NB4 (cell line): ENCODE measurements at places on chromosomes 7 and 10.

DNA sequence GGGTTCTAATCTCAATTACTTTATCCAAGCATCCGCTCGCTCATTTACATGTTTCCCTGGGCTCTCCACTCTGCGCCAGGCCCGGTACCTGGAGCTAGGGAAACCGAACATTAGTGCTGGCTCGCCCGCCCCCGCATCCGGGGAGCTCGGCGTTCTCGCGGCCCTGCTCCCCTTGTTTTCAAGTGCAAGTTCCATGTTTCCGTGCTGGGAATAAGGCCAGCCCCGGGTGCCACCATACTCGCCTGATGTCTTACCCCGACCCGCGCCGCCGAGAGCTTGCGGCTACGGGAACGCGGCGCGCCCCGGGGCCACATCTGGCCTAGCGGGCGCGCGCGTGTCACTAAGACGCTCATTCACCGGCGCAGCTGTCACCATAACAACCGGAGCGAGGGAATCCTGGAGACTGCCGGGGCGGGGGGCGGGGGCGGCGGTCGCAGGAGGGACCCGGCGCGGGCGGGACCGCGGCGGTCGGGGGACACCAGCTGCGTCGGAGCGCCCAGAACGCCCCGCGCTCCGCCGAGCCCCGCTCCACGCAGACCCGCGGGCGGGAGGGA is at the start of gene NEURL1:
Gene NEURL1 (plus strand): TSS at position 344 of the 554 bp plus-strand sequence. CDS start 683 bp downstream, outside the sequence.
- DNase-seq = no peak

DNA sequence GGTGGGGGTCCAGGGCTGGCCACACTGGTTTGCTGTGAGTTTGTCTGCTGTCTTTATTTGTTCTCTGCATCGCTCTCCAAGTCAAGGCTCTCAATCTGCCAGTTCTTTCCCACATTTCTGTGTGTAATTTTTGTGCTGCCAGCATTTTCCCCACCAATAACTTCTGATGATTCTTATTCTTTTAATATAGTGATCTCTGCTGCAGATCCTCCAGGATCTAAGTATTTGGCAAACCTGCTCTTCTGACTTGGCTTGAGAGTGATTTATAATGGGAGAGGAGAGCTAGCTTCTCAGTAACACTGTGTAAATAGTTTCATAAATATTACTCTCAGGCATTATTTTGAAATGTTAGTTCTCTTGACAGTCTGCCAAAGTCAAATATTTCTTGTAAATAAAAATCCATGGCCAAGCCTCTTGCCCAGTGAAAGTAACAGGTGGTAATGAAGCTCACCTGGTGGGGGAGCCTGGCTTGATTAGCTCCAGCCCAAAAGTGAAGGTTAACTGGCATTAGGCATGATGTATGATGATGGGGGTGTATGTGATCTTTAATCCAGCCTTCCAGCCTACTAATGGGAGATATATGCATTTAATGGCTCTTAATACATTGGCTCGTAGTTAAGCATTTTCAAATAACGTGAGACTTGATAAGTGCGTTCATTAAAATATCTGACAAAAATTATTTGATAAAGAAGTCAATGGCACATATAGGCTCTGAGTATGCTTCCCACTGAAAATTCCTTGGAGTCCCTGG is 1055.9 kb downstream of the KCNMA1 start:
- DNase-seq = no peak

- no peak for DNase-seq
Observed at GRCh38 chr7:39304668-39305405, 261.4 kb upstream of the YAE1 start.

- peak; percentile 96 for DNase-seq
Observed at GRCh38 chr7:37732253-37732652, 48.7 kb downstream of the GPR141 start.

GRCh38 chr7:1663223-1663622 is 6.9 kb upstream of the ELFN1 start:
- no peak for DNase-seq

DNA sequence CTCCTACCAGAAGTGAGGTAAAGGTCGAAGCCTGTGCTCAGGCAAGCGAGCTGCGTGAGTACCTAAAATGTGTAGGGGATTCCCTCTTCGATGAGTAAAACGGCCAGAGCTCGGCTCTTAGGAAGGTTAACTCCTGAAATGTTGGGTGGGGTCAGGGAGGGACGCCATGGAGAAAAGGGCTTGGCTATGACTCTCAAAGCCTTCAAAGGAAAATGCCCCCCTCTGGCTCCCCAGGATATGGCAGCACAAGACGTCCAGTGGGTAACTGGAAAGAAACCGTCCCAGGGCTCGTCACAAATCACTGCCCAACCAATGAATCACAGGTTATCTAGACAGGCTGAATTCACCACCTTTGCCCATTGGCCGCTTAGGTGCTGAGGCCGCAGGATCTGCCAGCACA is 58.0 kb downstream of the CALML3 start:
- DNase-seq = no peak

GRCh38 chr10:103490986-103491314 is 2.6 kb upstream of the NEURL1 start:
- DNase-seq = no peak

- no peak for DNase-seq
Observed at GRCh38 chr7:114540291-114540690, 125.7 kb downstream of the FOXP2 start.

- DNase-seq = no peak
Observed at GRCh38 chr7:34991938-34992840, 45.1 kb downstream of the DPY19L1 start.

DNA sequence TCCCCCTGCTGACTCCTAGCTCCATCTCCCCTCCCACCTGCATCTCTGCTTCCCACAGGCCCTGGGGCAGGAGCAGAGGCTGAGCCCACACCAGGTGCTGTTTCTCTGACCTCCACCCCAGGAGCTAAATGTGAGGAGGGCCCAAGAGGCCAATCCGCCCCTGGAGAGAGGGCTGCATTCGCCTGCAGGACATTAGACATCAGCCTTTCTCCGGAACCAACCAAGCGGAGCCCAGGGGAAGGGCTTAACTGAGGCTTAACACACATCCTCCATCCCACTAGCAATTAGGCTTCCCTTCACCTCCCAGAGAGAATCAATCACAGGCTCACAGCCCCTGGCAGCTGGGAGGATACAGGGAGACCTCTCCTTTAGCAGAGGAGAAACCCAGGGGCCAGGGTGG is 50.5 kb downstream of the SH3PXD2A start:
- DNase-seq = no peak

DNA sequence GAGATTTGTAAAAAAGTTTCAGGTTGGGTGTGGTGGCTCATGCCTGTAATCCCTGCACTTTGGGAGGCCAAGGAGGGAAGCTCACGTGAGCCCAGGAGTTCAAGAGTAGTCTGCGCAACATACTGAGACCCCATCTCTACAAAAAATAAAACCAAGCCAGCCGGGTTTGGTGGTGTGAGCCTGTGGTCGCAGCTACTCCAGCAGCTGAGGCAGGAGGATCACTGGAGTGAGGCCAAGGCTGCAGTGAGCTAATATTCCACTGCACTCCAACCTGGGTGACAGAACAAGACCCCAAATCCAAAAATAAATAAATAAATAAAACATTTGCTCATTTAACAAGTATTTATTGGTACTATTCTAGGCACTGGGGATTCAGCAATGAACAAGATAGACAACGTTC is 1.5 kb upstream of the CHCHD1 start:
- no peak for DNase-seq

- DNase-seq = no peak
Observed at GRCh38 chr7:43674559-43675436, 54.5 kb downstream of the COA1 start.

- peak; percentile 49 for DNase-seq
Observed at GRCh38 chr10:84613336-84614021, 285.1 kb downstream of the CCSER2 start.

GRCh38 chr10:95840681-95841080 is 67.1 kb upstream of the CC2D2B start:
- DNase-seq = no peak

GRCh38 chr10:24561453-24561852 is 162.2 kb downstream of the ARHGAP21 start:
- no peak for DNase-seq

DNA sequence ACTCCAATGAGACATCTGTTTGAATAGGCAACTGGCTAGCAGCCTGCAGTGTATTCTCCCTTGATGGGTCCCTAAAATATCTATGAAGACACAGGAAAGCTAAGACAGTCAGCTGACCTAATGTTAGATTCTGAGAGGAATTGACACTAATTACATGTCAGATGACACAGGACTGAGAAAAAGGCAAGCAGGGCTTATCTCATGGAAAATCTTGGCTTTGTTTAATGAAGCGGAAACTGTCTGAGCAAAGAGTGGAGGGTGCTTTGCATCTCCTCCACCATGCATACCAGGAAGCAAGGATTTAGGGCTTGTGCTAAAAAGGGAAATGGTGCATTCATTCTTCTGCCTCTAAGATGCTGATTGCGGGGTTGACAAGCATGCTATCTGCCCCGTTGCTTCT is 135.5 kb upstream of the GLI3 start:
- no peak for DNase-seq

DNA sequence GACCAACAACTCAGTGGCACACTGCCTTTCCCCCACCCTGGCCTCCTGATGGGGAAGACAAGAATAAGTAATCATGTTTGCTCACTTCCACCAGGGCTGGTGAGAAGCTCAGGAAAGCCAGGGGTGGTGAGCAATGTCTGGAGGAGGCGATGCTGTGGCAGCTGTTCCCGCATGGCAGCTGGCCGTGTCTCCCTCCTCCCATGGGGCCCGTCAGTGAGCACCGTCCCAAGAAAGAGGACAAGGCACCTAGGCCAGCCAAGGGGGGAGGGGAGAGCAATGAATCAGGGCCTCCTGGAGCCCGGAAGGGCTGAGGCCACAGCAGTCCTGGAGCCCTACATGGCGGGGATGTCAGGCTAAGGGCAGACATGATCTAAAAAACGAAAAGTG is 69.2 kb upstream of the INSIG1 start:
- no peak for DNase-seq

DNA sequence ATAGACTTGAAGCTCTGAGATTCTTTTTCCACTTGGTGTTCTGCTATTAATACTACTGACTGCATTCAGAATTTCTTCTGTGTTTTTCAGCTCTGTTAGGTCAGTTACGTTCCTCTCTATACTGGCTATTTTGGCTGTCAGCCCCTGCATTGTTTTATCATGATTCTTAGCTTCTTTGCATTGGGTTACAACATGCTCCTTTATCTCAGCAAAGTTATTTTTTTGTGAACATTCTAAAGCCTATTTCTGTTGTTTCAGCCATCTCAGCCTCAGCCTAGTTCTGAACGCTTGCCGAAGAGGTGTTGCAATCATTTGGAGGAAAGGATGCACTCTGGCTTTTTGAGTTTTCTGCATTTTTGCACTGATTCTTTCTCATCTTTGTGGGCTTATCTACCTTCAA is 201.5 kb upstream of the GNAI1 start:
- no peak for DNase-seq

DNA sequence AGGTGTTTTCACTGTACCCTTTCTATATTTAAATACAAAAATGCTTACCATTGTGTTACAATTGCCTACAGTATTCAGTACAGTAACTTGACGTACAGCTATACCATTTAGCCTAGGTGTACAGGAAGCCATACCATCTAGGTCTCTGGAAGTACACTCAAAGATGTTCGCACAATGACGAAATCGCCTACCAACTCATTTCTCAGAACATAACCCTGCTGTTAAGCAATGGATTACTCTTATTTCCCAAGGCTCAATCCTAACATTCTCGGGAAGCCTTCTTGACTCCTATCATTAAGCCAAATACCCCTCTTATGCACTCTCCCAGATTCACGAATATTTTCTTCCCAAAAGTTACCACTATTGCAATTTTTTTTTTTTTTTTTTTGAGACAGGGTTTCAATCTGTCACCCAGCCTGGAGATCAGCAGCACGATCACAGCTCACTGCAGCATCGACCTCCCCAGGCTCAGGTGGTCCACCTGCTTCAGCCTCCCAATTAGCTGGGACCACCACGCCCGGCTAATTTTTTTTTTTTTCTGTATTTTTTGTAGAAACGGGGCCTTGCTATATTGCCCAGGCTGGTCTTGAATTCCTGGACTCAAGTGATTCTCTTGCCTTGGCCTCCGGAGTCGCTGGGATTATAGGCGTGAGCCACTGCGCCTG is 1.5 kb downstream of the CWF19L1 start:
- peak; percentile 18 for DNase-seq

DNA sequence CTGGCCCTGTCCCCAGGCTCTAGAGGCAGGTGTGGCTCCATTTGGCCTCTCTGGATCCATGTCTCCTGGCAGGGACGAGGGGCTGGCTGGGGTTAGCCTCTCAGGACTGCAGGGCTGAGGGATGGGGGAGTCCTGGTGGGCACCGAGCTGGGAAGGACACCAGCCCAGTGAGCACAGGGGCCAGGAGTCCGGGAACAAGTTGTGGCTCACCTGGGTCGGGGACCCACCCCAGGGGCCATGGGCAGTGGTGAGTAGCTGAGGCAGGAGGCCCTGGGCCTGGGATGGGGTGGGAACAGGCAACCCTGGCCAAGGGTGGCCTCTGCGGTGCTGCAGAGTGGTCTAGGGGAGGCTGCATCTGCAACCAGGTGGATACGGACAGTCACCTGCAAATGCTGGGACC is 24.1 kb downstream of the ANTXRL start:
- DNase-seq = no peak

GRCh38 chr7:131372554-131372953 is 44.9 kb downstream of the MKLN1 start:
- DNase-seq = no peak
